ENCODE measurements at places on chromosomes 5 and 9.

GRCh38 chr9:98869078-98869745 is 61.7 kb downstream of the GALNT12 start:
- no peak for DNase-seq

GRCh38 chr5:72451741-72452505 is 55.3 kb downstream of the ZNF366 start:
- DNase-seq: no peak

GRCh38 chr5:160792732-160793529 is 59.1 kb downstream of the ATP10B start:
- DNase-seq: no peak

GRCh38 chr9:128550770-128551656 is 1.4 kb upstream of the SPTAN1 start:
- DNase-seq: no peak

DNA sequence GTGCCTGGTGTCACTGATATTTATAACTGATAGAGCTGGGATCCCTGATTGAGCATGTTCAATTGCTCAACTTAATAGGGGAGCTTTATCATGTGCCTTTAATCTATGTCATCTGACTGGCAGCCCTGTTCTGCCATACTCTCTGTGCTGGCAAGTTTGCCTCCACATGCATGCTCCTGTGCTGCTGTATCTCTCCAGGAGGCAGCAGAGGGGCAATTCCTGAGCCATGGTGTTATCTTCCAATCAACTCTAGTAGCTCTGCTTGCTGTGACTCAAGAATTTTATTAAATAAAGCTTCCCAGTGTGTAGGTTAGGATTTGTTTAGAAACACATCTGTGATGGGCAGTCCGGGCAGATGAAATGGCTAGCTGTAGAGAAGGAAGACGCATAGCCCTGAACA is 642.0 kb downstream of the KIF4B start:
- no peak for DNase-seq

GRCh38 chr5:72883850-72884249 is 67.4 kb downstream of the TNPO1 start:
- DNase-seq: no peak

DNA sequence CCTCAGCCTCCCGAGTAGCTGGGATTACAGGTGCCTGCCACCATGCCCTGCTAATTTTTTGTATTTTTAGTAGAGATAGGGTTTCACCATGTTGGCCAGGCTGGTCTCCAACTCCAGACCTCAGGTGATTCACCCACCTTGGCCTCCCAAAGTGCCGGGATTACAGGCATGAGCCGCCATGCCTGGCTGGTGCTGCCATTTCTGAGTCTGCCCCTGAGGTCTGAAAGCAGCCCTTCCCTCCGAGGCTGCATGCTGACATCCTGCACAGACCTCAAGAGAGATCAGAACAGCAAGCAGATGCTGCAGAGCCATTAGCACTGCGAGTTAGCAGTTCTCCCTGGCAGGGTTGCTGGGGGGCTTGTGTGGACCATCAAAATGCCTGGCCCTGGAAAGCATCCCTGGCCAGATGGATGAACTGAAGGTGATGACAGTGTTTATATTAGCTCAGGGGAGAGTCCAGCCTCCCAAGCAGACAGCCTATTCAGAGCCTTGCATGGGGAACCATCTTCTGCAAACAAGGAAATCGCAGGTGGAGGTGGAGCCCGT is 176.5 kb upstream of the PANK3 start:
- no peak for DNase-seq

- DNase-seq: peak; percentile 40
These were observed 2.0 kb downstream of the MYO10 start for GRCh38 chr5:16934123-16934522.

DNA sequence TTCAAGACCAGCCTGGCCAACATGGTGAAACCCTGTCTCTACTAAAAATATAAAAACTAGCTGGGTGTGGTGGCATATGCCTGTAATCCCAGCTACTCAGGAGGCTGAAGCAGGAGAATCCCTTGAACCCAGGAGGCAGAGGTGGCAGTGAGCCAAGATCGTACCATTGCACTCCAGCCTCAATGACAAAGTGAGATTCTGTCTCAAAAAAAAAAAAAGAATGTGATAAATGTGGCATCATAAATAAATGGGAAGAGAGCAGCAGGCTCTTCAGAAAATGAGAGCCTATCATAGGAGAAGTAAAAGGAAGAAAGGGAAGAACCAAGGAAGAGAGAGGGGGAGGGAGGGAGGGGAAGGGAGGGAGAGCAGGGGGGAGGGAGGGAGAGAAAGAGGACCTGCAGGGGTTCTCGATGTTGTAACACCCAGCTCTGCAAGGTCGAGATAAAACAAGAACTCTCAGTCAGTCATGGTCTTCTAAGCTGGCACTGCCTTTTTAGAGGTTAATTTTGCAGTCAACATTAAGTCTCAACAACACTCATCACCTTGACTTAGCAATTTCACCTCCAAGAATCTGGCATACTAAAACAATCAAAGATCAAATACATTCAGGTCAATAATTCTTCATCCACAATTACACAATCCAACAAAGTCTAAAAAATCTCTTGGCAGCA is 68.7 kb upstream of the SIMC1 start:
- DNase-seq: no peak

- no peak for DNase-seq
These were observed 66.8 kb upstream of the ITGA2 start for GRCh38 chr5:52922384-52922783.

DNA sequence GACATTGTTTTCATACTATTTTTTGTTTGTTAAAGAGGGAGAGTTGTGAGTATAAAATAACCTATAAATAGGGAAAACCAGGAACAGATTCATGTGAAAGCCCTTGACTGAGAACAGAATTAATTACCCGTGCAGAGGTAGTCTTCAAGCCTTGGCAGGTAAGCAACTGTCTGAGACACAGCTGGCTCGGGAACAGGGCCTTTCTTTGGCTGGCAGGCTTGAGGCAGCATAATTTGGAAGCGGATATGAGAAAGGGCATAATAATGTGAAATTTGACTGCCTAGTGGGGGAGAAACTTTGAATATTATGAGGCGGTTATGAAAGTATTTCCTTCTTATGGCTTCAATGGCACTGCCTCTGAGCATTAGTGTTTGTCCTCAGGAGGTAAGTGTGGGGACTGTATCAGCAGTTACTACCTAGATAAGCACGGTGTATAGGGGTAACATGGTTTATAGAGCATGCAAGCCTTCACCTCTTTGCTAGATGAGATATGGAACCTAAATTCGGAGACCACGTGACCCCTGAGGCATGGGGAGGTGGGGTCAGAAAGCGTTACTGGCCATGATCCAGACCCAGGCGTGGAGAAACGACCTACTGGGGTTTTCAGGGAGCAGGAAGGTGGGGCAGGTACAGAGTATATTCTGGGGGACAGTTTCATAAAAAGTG is 210.2 kb upstream of the GAS1 start:
- DNase-seq: no peak

- no peak for DNase-seq
These were observed 141.2 kb upstream of the FOXD4L5 start for GRCh38 chr9:65426231-65426630.

DNA sequence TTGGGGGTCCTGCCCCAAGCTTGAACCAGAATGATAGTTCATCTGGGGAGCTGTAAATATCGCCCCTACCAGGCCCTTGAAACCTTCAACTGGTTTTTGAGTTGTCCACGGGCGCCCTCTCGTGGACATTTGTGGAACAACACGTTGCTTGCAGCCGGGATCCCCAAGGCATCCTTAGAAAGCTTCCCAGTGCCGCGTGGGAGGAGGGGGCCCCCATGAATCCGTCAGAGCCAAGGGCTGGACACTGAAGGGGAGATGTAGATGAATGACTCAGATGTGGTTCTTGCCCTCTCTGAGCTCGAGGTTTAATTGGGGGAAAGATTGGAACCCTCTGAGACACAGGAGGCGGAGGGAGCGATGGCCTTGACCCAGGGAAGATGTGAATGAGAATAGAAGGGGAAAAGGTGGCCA is 31.8 kb upstream of the ORM1 start:
- peak; percentile 45 for DNase-seq

- DNase-seq: no peak
These were observed 738.6 kb upstream of the ZNF608 start for GRCh38 chr5:125484742-125485641.

DNA sequence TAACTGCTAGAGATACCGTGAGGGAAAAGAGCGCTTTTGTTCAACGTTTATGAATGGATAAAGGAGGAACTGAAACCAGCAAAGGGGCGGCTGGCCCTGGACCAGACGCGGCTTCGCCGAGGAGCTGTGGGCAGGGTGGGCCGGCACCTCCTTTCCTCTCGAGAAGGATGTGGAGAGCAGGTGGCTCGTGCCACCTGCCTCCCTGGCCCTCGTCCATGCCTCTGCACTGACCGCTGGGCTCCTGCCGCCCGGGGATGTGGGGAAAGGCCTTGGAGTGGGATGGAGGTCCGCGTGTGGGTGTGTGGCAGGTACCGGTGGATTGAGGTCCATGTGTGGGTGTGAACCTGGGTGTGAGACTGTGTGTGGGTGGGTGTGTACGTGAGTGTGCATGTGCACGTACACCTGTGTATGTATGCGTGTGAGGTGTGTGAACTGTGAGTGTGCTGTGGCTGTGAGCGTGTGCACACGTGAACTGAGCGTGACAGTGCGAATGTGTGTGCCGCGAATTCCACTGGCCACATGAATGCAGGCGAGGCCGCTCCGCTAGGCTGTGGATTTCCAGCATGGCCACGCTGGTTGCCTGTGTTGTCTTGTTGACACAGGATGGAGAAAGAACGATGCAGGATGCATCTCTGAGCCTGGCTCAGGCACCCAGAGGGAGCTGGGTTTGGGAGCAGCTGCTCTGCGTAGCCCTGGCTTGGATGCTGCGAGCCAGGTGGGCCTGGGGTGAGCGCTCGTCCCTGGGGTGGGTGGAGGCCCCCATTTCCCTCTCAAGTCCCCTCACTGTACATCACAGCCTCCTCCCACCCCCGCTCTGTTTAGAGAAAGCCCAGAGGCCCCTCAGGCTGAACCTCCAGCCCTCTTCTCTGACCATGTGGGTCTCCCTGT is 4.4 kb upstream of the CEP72 start:
- no peak for DNase-seq

- DNase-seq: no peak
These were observed 182.3 kb downstream of the C9orf152 start for GRCh38 chr9:110025551-110026170.

- no peak for DNase-seq
These were observed 97.8 kb upstream of the HAND1 start for GRCh38 chr5:154575546-154576428.

DNA sequence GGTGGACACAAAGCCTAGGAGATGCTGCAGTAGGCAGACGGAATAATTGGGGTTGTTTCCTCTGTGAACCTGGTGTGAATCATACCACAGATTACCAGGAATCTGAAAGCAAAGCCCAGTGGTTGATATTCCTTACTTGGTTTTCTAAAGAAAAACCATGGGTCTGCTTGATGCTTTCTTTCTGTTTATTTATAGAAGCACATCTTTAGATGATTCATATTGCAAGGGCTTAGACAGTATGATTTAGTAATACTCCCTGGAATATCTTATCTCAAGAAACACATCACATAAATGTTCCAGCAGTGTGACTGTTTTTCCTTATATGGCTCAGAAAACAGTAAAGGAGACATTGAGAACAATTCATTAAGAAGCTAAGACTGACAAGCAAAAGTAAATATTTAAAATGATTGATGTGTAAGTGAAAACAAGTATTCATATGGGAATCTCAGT is 623.3 kb downstream of the RAB3C start:
- no peak for DNase-seq

DNA sequence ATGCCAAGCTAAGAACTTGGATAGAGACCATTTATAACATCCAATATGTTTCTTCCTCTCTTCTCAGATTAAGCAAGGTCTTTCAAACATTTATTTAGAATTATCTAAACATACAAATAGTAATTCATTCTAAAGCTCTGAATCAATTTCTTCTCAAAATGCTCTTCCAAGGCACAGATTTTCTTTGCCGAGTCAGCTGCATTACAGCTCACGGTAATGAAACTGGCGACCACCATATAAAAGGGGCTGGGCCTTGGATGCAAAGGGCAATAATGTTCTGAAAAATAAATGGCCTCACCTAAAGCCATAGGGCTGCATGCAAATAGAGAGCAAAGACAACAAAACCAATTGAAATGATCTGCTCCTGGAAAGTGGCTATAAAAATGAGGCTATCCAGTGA is 63.8 kb downstream of the MED27 start:
- DNase-seq: no peak

DNA sequence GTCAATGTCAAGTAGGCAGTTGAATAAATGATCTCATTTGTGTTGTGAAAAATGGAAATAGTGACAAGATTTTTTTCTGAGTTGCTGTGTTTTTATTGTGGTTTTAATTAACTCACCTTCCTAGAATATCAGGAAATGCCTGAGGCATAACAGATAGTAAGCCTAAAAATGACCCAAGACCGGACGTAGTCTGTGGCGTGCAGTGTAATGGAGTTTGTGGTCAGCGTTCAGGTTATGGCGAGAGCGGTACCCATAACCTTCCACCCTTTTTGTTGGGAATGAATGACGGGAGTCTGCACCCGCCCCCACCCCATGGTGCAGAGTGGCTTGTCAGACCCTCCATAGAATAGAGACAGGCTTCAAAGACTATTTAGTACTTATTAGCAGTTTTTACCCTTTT is 119.3 kb downstream of the GALNT10 start:
- DNase-seq: no peak

DNA sequence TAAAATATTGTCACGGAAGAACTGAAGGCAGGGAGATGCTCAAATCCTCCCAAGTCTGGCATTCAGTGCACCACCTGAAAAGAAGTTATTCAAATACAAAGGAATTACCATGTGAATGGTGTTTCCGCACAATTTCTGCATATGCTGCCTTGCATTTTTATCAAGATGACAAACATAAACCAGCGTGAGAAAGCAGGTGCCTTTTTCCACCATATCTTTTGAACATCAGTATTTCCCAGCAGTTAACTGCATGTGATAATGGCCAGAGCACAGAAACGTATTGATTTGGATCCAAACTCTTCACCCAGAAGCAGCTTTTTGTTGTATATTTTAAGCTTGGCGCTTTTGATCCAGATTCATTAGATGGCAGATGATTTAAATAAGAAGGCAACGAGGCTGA is 808.0 kb downstream of the TLE1 start:
- DNase-seq: no peak

GRCh38 chr5:666816-667498 is 26.2 kb downstream of the TPPP start:
- DNase-seq: no peak

GRCh38 chr5:157245476-157245875 is 20.4 kb upstream of the CYFIP2 start:
- DNase-seq: no peak

- peak; percentile 97 for DNase-seq
These were observed at the start of gene IPO11 for GRCh38 chr5:62412549-62413329. TSS of gene IPO11 (plus strand) at chr5:62412763. CDS start at chr5:62437280, 24,517 bp downstream.

- DNase-seq: no peak
These were observed 19.4 kb upstream of the HMCN2 start for GRCh38 chr9:130246126-130246525.

Data from stimulated activated CD4-positive, alpha-beta T cell treated with anti-CD3 and anti-CD28 coated beads, Interleukin-4, amount 100 ng/mL, for 48 hours (primary cell).